ENCODE measurements at places on chromosomes 1 and 21. TPM values are rescaled to one million over a fixed set of nuclear protein-coding genes. Genes with fewer than 3 reads are reported as not detected.

DNA sequence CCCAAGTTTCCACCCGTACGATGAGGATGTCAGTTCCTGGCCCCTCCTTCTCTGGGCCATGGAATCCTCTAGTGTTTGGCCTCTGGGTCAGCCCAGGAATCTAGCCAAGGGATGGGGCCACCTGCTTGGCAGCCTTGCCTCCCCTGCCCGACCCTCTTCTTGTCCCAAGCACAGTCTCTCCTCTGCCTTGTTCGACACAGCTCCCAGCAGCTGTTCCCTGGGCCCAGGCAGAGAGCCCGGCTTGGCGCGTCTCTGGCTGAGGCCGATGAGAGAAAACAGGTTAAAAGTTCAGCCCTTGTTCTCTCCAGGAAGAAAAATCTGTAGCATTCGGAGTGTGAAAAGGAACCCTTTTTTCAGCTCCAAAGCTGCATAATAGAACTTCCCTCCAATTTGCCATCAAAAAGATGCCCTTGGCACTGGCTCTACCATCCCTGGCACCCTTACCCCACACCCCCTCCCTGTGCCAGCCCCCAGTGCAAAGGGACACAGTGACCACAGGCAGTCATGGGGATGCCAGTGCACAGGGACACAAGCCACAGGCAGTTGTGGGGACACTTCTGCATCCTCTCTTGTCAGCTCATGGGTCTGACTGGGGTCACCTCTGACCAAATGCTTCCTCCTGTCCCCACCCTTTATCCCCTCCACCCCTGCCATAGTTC is 68.4 kb downstream of the EPHB2 start:
- DNase-seq, result no peak

DNA sequence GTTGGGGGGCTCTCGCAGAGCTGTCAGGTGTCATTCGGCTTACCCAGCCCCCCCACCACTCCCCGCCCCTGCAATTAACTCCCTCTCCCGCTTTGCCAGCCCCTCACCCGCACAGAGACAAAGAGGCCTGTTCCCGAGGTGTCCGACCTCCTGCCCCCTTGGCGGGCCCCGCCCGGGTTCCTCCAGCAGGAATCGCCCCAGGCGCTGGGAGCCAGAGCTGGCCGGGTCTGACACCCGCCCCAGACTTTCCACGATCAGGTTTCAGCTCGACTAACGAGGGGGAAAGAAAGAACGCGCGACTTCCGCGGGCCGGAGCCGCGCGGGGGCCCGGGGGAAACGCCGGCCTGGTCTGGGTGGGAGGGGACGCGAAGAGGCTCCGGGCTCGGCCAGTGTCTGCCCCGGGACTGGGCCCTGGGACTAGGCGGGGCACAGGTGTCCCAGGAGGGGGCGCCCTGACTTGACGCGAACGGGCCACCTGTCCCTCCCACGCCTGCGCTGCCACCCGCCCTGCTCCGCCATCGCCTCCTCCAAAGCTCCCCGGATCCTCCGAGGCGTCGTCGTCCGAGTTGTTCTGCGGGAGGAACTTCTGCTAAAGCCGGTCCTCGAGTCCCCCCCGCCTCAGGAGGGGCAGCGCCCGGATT is 36.4 kb upstream of the HHAT start:
- no peak for DNase-seq

DNA sequence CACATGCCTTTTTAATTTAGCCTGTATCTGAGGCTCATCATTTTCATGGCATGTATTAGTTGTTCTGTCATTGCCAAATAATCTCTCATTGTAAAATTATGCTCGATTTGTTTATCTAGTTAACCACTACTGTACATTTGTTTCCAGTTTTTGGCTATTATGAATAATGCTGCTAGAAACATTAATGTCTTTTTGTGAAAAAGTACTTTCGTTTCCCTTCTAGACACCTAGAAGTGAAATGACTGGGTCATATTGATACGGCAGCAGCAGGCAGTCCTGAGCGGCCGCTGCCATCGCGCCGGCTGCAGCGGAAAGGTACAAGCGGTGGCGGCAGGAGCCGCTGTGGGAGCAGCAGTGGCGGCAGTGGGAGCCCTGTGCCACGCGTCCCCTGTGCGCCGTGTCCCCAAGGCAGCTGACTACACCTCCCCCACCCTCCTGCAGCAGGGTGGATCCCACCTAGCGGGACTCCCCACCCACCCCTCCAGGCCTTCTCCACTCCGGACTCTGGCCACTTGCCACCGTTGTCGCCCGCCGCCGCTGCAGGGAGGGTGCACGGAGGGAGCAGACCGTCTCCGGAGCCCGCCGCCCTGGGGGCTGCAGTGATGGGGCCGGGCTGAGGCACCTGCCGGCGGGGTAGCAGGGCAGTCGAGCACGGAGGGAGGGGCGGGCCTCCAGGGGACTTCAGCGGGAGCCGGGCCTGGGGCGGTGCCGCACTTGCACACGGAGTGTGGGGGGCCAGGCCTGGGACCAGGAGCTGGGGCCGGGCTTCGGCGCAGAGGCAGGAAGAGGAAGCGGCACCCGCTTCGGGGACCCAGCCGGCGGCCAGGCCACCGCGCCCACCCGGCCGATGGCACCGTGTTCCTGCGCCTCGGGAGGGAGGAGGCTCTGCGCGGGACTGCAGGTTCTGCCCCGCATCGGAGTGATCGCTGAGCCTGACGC is 66.8 kb upstream of the RGS7 start:
- no peak for DNase-seq

- no peak for DNase-seq
These were observed 331.4 kb downstream of the VAV3 start for GRCh38 chr1:107633596-107633995.

DNA sequence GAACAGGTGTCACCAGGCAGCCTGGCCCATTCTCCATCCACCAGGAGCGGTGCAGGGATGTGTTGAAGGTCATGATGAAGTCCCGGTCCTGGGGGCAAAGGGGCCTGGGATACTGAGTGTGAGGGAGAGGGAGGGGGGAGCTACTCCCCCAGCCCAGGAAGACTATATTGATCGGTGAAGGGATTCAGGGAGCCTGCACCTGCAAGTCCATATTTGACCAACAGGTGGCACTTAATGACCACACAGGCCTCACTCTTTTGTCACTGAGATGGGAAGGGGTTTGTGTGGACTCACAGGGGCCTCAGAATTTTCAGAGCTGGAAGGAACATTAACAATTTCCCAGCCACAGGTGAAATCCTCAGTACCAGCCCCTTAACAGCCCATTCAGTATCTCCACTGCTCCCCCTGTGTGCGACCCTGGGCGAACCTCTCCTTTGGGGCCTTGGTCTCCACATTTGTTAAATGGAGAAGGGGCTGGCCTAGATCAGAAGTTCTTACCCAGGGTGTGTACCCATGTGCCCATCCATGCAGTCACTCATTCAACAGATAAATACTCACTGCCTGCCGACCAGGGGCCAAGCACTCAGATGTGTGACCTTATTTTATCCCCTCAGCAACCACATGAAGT is 55.6 kb downstream of the NKAIN1 start:
- no peak for DNase-seq

DNA sequence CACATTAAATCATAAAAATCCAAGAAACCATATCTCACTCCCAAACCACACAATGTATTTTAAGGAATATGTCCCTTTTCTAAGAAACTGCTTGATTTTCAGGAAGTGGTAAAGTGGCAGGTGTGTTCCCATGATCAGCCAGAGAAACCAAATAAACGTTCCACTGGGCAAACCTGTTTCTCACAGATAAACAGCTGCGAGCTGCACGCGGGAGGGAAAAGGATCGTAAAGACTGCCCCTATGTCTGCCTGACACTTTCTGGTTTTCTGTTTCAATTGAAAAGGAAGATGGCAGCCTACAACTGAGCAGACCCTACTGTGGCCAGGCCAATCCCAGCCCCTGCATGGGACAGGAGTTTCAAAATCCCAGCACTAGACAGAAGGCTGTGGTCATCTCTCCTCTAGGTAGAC is 36.6 kb downstream of the HIVEP3 start:
- no peak for DNase-seq

Gene GJA9
- not detected for total RNA-seq

Gene EIF4G3
- 69.5 TPM for total RNA-seq
